ENCODE measurements at places on chromosomes 3 and 15.
A peak's percentile ranks its signal among the peaks of the same experiment; 100 is the strongest.

DNA sequence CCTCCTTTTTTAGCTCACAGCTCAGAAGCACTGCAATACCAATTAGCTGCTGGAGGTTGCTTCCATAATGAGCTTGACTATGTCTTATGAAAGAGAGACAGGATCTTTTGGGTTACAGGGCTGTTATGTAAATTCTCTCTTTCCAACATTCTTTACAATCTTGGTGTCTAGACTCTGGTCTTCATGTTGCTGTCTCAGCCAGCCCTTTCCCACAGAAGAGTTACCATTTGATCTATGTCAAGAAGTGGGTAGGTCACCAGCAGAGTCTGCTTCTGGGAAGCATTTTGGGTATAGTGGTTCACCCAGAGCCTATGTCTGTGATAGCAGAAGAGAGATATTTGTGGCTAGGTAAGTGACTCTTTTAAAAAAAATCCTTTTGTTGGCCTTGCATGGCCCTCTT is 234.5 kb downstream of the SATB1 start:
- no peak for DNase-seq

- DNase-seq, result no peak
These were observed 434.8 kb upstream of the THBS1 start for GRCh38 chr15:39145854-39146625.

GRCh38 chr3:33746416-33747116 is 28.5 kb upstream of the CLASP2 start:
- DNase-seq, result no peak

GRCh38 chr15:78103406-78104118 is 11.2 kb downstream of the SH2D7 start:
- no peak for DNase-seq

GRCh38 chr3:111676211-111677006 is 81.3 kb upstream of the ZBED2 start:
- DNase-seq, result no peak

DNA sequence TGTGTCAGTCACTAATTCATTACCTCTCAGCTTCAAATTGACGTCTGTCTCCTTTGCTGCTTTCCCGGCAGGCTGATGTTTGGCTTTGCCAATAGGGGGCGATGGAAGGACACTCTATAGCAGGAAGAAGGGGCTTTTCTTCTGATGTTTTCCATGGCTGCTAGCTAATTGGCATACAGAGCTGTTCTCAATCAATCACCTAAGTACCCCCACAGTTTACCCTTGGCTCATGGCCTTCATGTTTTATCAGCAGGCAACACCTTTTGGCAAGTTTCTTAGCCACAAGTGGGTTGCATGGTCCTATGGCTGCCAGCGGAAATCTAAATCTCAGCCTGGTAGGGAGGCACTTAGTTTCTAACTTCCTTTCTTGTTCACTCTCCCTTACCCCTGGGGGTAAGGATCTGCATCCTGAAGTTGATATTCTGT is 45.0 kb downstream of the ESYT3 start:
- peak; percentile 20 for DNase-seq

DNA sequence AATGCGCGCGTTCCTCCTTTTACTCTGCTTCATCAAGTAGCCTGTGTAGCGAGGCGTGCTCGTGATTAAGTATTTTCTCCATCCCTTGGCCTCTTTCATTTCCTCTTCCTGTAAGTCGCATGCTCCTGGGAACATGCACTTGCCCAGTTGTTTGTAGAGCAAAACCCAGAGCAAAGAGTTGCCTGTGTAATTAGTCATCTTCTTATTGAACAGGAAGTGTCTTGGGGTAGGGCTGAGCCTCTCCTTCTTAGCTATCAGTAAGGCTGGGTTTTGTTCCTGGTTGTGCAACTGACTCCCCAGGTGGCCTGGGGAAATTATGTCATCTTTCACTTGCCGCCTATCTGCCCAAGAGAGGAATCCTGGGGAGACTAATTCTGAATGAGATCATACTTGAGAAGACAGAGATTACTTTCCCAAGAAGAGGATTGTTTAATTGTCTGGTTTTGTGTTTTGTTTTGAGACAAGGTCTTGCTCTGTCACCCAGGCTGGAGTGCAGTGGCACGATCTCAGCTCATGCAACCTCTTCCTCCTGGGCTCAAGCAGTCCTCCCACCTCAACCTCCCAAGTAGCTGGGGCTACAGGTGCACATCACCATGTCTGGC is 14.9 kb downstream of the LIPH start:
- DNase-seq, result no peak
